Cardiac muscle cell (in vitro differentiated cells and primary cell): ENCODE measurements at places on chromosomes 6 and 20.
A peak's percentile ranks its signal among the peaks of the same experiment; 100 is the strongest.

DNA sequence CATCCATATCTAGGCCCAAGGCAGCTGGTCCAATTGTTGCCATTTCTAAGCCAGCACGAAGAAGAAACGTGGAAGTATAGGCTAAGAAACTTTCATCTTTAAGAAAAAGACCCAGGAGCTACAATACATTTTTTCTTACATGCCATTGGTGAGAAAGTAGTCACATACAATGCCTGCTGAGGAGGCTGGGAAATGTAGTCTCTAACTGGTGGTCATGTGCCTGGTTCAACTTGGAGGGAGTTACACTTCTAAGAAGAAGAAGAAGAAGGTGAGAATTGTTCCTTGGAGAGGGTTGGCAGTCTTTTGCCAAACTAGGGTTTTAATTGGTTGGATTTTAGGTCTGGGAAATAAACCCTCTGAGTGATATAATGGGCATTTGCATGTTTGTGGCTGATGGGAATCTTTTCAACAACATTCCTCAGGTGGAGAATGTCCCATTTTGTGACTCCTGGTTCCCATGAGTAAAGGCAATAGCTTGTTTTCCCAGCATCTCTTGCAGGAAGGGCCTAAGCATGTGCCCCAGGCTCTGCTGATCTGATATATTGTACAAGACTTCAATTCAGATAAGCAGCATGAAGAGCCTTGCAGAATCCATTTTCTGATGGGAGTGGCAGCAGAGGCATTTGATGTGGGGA is 47.0 kb upstream of the PREP start:
- no peak for DNase-seq

GRCh38 chr6:110813338-110814101 is 1.7 kb downstream of the CDK19 start:
- peak; percentile 7 for DNase-seq

DNA sequence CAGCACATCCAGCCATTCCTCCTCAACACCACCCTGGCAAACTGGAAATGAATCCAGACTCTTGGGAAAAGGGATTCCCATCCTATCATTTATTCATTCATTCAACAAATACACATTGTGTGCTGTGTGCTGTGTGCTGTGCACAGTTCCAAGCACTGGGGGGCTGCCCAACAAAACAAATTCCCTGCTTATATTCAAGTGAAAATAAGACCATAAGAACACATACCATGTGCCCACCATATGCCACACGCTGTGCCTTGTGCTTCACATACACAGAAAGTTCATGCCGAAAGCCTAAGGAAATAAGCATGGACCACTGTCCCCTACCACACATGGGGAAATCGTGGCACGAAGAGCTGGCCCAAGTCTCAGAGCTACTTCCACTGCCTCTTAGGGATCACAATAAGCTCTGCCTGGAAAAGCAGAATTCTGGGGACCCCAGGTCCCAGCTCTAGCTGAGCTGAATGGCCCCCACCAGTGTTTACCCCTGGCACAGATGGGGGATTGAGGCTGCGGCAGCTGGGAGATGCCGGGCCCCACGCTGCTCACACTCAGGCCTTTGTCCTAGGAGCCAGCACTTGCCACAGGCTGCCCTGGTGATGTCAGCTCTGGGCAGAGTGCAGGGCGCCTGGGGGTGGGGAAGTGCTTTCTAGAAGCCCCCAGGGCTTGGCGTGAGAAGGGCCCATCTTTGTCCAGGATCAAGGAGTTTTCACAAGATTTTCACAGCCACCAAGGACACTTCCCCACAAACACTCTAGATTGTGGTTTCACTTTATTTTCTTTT is 99.6 kb downstream of the PREX1 start:
- DNase-seq, result no peak

DNA sequence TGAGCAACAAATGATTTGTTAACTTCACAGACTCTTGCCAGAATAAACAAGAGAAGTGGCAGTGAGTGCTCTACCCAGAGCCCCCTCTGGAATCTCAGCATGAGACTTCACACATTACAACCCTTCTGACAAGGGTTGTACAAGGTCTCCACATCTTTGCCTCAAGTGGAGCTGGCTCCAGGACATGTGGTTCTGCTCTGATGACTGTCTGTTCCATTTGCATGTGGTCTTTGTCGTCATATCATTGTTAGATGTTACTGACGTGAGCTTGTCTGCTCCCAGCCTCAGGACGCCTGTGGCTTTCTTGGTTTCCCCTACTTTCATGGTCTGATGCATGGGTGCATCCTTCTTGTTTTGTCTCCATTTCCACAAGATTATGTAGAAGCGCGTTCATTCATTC is 115.0 kb downstream of the SLC24A3 start:
- no peak for DNase-seq

DNA sequence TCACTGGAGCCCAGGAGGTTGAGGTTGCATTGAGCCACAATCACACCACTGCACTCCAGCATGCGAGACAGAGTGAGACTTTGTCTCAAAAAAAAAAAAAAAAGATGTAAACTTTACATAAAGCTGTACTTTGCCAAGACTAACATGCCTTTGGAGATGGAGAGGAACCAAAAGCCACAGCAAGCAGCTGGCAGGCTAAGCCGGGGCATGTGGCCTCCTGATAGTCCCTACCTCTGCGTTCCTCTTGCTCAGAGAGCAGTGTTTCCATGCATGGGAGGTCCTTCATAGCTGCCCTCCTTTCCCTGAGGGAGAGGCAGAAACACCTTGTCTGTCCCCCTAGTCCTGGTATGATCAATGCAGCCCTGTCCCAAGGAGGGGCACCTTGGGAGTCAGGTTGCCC is 35.2 kb downstream of the SPATA2 start:
- DNase-seq, result peak; percentile 41

DNA sequence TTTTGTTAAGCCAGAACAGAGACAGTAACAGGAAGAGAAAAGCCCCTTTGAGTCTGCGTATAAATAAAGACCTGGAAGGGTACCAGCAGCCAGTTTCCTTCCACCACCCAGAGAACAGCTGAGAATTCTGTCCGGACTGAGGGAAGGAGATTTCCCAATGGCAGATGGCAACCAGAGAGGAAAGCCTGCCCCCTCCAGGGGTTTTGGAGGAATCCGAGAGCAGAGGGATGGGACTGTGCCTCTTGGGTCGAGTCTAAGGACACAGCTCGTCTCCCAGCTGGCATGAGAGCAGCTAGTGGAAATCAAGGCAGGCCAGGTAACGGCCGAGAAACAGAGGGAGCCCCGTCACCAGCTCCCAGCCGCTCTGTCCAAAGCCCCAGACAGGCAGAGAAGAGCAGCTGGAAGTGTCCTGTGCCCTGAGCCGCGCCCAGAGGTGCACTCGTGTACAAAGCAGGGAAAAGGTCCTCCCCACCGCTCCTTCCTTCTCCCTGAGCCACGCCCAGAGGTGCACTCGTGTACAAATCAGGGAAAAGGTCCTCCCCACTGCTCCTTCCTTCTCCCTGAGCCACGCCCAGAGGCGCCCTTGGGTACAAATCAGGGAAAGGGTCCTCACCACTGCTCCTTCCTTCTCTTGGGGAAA is 134.0 kb upstream of the SNX9 start:
- DNase-seq, result peak; percentile 51

GRCh38 chr20:57470666-57471495 is 54.1 kb downstream of the CTCFL start:
- DNase-seq, result no peak

DNA sequence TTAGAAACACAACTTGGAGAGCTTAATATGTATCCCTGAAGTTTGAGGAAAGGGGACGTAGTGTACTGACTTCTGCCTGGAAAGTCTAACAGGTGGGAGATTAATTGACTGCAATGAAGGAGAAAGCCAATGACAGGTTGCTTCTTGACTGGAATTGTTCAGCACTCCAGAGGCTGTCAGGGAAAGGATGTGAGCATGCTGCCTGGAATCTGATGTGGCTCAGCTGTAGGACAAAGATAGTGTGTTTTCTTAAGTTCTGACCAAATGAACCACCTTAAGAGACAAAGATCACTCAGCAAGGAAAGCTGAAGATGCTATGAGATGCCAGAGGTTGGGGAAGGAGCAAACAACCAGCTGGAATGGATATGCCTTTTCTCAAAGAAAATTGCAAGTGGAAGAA is 185.8 kb downstream of the PHF3 start:
- no peak for DNase-seq

DNA sequence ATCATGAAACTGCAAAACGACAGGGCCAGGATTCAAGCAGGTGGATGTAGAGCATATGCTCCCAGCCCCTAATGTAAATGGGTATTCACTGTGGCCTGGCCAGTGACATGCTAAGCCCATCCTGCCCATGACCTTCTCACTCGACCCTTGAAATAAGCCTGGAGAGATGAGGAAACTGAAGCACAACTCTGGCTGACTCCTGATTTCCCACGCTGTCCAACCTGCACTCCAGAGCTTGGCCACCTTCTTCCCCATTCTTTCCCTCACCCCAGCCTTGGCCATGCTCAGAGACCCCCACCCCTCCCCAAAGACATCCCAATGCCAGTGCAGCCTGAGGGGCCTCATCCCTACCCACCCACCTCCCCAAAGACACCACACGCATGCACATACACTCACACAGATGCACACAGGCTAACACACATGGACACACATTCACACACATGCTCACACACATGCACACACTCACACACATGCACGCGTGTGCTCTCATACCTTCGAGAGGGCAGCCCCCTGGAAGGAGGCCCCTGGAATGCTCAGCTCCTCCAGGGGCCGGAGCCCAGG is 12.4 kb downstream of the TFEB start:
- no peak for DNase-seq

DNA sequence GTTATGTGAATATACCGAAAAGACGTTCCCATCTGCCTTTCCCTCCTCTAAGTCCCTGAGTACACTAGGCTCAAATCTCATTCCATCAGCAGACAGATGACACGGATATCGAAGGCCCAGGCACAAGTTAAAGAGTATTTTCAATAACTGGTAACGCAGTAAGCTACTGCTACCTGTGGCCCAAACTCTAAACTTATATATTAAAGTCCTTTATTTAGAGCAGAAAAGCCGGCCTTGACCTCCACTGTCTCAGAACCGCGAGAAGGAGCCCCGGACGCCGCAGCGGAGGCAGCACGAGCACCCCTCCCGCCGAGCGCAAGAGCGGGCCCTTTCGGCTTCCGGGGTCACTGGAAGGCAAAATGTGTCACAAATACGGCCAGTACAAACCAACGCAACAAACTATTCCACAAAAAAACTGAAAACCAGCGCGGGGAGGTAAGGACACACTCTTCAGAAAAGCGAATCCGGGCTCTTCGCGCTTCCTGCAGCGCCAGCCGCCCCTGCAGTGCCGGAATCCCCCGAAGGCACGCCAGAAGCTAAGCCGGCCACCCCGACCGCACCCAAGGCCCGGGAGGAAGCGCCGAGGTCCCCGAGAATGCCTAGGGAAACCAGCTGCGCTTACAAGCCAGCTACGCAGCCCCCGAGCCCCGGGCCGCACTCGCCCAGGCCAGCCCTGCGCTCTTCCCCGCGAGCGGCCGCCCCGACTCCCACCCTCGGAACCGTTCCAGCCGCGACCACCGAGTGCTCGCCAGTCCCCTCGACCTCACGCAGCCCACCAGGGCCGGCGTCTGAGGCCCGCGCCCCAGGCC is 681 bp downstream of the DIDO1 start:
- peak; percentile 50 for DNase-seq

GRCh38 chr6:25334793-25335192 is 55.6 kb downstream of the CARMIL1 start:
- DNase-seq, result no peak

- peak; percentile 85 for DNase-seq
Observed at GRCh38 chr20:37627060-37627766, 66.6 kb upstream of the CTNNBL1 start.

DNA sequence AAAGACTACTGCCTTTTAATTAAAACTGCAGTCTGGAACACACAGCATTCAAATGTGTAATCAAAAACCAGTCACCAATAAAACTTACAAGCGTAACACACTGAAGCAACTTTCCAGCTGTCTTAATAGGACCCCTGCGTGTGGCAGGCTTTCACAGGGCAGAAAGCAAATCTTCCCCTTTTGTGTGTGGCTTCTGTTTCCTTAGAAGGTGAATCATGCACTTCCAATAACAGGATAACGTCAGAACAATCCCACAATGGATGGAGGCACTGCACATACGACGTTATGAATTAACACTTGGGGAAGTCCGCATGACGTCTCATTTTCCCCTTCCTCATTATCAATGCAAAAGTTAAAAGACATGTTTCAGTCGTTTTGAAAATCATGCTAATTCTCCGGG is 44.8 kb downstream of the INSM1 start:
- DNase-seq, result no peak

DNA sequence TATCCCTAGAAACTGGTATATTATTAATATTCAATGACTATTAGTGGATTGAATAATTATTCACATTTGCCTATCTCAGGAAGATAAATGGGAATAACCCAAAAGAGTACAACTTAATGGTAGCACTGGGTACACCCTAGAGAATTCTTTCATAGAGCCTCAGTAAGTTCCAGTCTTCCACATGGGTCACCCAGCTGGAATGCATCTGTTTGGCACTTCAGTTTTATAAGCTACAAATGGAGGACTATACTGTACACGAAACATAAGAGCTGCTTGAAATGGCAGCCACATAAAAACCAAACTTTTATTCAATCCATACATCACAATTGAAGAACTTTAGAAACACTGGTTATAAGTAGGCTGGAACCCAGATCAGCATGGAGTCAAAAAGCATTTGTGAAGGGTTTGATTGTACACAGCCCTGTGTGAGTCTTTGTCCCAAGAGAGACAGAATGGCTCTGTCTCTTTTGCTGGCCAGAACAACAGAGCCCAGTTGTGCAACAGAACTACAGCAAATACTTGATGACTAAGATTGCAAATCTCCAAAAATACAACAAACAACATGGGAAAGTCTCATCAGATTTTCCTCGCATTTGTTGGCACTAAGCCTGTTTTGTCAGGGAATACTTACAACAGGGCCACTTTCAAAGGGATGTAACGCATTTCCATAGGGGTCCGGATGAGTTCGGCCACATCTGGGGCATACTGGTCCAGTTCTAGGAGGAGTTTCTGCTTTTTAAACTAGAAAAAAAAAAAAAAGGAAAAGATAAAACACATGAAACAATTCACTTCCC is 39.5 kb downstream of the PIGU start:
- DNase-seq, result no peak

DNA sequence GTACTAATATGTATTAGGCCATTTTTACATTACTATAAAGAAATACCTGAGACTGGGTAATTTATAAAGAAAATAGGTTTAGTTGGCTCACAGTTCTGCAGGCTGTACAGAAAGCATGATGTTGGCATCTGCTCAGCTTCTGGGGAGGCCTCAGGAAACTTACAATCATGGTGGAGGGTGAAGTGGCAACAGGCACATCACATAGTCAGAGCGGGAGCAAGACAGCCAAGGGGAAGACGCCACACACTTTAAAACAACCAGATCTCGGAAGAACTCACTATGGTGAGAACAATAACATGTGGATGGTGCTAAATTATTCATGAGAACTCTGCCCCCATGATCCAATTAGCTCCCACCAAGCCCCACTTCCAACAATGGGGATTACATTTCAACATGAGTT is 41.3 kb upstream of the CEP162 start:
- no peak for DNase-seq
